AG04449 (cell line): ENCODE measurements at places on chromosomes 11 and 22.

DNA sequence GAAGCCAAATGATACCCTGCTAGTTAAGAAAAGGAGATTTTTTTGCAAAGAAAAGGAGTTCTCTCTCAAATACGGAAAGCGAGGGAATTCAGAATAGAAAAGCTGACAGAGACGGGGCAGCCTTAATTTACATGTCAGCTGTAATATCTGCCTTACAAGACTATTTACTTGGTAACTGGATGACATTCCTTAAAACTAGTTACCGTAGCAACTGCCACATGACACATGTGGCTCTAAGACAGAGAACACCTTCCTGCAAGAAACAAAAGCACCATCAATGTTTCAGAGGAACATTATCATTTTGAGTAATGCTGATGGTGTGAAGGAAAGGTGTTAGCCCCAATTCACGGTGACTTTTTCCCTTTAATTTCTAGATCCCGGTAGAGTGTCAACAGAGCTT lies 222.1 kb downstream of the LRRC4C start:
- no peak for DNase-seq

- DNase-seq: no peak
These were observed 5.2 kb downstream of the SIK3 start for GRCh38 chr11:117092951-117093590.

GRCh38 chr22:27726331-27726685 lies 75.2 kb downstream of the MN1 start:
- no peak for DNase-seq

DNA sequence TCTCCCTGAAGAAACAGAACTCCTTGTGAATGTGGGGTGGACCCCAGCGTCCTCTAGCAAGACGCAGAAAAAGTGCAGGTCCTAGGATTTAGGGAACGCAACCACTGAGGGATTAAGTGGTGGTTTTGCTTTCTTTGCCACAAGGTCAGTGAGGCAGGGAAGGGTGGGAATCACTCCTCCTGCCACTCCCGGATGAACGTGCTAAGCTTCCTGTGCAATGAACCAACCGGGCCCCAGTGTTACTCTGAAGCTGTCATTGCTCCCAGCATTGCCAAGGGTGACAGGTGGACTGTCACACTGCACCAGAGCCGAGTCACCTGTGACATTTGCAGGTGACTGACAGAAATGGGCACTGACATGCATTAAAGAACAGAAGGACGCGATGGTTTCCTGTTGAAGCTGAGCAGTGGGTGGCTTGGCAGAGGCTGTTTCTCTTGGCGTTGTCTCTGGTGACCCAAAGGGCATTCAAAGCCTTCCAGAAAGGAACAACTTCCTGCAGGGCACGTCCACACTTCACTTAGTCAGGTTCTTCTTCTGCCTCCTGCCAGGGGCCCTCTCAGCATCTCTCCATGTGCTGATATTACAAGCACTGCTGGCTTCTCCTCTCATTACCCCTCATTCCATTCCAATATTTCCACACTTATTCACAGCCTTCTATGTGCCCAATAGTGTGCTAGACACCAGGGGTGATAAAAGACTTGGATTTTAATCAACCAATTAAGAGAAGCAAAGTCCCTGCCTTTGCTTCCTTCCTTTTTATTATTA lies 9.7 kb downstream of the KIRREL3 start:
- DNase-seq: no peak

DNA sequence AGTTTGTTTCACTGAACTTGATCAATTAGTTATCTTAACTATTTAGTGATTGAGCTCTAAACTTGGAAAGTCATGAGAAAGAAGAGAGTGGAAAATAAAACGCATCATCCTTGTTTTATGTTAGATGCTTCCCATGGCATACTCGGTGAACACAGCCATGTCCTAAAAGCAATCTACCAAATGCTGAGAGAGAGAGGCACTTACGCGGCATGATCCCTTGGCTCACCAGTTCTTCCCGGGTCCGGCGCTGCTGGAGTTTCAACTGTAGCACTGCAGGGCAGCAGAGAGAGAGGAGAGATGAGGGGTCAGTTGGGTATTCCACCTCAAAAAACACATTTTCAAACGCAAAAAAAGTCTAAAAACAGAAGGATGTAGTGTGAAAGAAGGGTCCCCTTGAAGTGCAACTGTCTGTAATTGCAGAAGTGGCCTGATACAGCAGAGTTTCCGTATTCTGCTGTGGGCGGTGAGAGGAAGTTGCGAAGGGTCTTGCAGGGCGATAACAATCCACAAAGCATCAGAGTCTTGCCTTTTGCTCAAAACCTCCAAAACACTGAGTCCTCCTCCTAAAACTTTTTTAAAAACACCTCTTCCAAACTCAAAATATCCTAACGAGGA lies 92.7 kb downstream of the SGSM3 start:
- no peak for DNase-seq

DNA sequence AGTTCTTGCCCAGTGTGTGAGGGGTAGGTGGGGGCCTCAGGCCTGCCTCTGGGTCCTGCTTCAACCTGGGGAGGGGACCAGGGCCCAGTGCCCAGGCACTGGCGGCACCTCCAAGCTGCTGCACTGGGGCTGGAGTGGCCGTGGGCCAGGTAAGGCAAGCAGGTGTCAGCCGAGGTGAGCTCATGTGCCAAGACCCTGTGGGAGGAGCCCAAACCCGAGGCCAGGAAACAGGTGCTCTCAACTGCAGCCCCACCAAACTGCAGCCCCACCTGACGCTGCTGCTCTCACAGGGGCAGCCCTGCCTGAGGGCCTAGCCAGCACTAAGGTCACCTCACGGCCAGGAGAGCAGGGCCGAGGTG lies 18.1 kb upstream of the GNB1L start:
- DNase-seq: no peak

DNA sequence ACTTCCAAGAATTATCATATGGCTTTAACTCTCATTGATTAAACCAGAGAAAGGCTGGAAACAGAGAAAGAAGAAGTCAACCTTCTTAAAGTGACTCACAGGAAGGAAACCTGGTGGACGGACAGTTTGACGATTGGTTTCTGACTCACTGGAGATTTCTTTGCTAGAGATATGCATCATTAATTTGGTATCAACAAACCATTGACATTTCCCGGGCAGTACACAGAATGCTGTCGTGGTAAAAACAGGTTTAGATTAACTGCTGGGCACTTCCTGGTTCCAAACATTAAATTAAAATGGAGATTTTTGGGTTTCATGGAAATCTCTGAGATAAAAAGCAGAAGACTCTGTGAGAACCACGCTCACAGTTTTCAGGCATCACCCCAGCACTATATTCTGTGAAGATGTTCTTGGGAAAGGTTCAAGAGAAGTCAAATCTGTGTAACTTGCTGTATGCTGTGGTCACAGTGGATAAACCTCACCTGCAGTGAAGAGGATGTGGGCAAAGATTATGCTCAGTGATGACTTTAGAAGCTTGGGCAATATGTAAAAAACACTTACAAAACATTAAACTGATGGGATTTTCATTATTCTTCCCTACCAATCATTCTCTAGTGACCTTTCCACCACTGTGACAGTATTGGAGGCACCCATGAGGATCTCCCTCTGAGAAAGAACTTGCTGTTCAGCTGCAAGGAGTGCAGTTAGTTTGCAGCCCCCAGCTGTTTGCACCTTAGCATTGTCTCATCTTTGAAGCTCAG lies 61.1 kb upstream of the CD44 start:
- no peak for DNase-seq

DNA sequence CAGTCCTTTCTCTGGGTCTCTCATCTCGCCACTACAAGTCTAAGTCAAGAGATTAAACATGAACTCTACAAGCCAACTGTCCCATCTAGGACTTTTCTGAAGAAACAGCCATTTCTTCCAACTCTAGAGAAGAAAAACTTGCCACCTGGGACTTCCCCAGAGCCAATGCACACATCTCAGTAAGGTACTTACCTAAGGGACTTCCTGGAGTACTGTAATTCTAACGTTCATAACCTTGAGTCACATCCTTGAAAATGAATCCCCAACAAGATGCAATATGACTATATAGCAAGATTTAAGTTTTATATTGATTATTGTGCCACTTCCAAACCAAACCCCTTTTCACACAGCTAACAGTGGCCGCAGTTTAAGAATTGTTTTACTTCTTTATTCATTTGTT lies 11.9 kb upstream of the ISX start:
- no peak for DNase-seq

GRCh38 chr11:61754534-61755482 lies 2.4 kb downstream of the MYRF start:
- DNase-seq: no peak

- no peak for DNase-seq
These were observed 627 bp downstream of the DNAJC4 start for GRCh38 chr11:64230985-64231365.

DNA sequence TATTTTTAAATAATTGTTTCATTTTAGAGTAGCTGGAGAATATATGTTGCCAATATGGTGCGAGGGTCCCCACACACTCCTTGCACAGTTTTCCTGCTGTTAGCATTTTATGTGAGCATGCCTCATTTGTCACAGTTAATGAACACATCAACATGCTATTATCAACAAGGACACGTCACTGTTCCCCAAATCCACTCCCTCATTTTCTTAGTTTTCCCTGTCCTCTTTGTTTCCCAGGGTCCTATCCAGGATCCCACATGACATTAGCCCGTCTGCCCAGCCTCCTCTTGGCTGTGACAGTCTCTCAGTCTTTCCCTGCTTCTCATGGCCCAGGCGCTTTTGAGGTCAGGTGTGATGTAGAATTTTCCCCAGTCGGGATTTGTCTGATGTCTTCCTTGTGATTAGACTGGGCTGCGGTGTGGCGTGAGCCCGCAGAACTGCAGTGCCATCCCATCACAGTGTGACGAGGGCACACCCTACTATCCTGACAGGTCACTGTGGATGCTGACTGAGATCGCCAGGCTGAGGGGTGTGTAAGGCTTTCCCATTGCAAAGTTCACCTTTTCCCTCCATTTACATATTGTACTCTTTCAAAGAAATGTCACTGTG lies 450.6 kb upstream of the B3GAT1 start:
- no peak for DNase-seq

- no peak for DNase-seq
These were observed 2.3 kb upstream of the IRAG1 start for GRCh38 chr11:10695833-10696232.

- no peak for DNase-seq
These were observed 1.7 kb upstream of the SCUBE2 start for GRCh38 chr11:9092853-9093778.

DNA sequence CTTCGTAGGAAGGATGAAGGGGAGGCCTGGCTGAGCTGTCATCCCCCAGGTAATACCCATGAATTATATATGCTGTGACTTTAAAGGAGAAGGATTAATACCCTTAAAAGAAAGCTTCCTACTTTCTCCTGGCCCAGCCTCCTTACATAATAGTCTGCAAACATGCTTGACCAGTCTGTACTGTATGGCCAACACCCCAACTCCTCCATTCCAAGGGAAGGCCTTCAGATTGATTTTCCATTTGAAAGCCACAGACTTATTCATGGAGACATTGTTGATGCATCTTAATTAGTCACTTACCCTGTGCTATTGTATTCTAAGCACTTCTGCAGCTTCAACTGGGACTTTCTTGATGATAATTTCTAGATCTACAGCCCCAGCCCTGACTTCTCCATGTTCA lies 2.0 kb downstream of the PAAF1 start:
- no peak for DNase-seq

- DNase-seq: no peak
These were observed 258.3 kb downstream of the LRRC4C start for GRCh38 chr11:41201156-41201555.

- no peak for DNase-seq
These were observed 7.1 kb upstream of the PYGM start for GRCh38 chr11:64766881-64767280.

- no peak for DNase-seq
These were observed 16.7 kb upstream of the ZC3H12C start for GRCh38 chr11:110076371-110076965.

DNA sequence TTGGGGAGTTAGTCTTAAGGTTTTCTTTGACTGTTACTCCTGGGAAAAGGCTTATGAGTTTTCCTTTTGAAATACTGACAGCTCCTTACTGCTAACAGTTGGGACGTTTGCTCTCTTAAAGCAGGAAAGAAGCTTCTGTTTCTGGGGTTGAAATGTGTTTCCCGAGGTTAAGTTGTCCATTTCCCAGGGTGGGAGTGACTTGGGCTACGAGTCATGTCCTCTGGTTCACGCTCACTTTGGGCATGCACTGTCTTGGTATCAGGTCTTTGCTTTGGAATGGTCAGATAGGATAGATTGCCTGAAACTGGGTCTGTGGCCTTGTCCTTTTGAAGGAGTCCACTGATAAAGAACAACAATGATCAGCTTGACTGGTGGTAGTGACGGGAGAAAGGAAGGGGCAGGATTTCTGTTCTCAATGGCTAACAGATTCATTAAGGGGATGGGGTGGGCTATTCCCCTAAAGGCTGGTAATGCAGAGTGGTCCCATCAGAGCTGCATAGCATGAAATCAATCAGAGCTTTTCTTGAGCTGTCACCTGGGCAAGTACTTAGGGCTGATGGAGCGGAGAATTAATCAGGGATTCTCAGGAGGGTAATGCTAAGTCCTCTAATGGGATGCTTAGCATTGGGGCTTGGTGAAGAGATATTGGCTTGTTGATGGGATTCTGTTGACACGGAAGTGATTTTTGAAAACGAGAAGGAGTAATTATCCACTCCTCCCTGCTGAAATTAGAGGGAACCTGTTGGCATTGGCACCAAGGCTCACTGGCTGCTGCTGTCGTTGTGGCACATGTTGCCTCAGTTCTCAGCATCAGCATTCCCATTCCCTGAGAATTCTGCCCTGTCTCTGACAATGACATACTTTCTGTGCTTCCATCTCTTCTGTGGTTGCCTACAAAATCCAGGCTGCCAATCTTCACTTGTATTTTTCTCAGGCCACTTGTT lies 81.6 kb downstream of the TEAD1 start:
- DNase-seq: no peak

DNA sequence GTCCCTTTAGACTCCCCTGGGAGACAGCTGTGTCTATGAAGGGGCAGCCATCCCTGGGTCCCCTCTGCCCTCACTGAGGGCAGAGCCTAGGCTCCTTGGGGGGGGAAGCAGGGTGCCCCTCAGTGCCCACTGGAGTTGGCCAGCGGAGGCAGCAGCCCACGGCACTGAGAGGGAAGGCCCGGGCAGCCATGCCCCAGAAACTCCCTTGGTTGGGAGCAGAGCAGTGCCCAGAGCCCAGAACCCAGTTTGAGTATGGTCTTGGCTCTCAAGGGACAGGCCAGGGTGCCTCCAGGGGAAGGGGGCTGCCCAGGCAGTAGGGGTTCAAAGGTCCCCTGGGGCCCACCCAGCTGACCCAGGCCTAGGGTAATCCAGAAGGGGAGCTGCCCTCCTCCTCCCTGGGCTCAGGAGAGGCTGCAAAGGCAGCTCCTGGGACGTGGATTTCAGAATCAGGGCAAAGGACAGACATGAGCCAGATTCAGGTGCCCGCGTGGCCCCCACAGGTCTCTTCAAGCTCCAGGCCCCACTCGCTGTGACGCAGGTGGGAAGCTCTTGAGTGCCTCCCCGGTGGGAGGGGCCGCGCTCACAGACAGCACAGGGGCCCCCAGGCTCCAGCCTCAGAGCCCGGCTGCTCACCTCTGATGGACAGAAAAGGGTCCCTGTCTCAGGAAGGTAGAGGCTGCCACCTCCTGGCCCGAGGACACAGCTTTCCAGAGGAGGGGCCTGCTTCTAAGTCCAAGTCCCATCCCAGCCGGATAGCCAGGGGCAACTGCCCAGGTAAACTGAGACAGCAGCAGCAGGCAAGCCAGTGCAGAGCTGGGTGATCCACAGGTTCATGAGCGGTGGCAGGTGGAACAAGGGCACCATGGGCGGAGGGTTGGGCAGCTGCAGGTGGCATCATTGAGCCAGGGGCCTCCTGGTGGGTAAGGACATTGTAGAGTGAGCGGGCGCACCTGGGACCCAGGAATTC lies 2.6 kb downstream of the C11orf21 start:
- DNase-seq: no peak

- DNase-seq: no peak
These were observed 24.6 kb downstream of the ATXN10 start for GRCh38 chr22:45696227-45696626.
